ENCODE measurements at places on chromosomes 3 and 15.

DNA sequence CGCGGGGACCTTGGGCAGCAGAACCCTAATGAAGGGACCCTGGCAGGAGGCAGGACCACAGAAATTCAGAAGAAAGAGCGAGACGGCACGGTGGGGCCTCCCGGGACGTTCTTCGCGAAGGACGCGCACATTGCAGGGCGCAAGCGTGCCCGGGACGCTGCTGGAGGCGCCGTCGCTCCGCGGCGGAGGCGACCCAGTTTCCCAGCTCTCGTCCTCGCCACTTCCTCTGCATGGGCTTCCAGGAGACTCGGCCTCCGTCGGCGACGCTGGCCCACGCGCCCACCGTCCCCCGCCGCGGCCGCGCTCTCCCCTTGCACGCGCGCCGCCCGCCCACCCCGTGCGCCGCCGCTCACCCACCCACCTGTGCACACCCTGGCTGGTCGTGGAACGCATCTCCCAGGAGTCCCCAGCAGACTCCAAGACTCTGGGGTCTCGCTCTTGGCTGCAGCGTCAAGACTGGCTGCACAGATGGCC lies 31.8 kb upstream of the SMAD3 start:
- no peak for DNase-seq

DNA sequence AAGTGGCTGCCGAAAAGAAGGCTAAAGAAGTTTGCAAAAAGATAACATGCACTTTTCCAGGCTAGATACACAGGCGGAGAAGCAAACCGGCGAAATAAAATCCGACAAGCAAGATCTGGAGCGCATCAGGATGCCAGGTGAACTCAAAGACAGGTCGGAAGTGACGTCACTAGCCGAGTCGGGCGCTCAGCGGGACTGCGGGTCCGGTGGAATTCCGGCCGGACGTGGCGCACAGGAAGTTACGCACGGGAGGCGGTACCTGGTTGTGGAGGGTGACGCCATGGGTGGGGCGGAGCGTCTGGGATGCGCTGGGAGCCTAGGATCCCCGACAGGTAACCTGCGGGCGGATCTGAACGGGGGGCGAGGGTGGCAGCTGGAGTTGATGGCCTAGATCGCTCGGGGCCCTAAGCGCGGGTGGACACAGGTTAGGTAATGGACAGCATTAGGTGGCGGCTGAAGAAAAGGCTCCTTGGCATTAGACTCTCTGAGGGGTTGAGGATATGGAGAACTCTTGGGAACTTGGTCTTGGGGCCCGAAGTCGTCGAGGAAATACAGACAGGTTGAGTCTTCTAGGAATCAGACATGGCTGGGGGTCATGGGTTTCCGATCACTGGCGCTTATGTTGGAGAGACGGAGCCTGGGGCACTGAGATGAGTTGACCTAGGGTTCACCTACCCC lies 29.0 kb upstream of the EHHADH start:
- peak; percentile 18 for DNase-seq

DNA sequence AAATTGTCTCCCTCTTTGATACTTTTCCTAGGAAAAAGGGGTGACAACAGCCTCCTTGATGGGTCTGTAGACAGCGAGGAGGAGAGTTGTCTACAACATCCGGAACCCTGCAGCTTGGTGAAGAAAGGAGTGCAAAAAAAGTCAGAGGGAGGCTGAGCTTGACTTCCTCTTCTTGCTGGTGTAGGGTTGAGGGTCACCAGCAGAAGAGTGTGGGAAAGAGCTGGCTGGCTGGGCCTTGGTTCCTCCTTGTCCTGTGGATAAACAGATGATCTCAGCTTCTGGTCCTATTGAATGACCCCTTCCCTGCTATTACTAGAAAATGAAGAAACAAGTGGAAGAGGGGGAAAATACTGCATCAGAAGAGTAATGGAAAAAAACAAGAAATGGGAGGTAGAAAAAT lies 20.4 kb downstream of the SLC7A14 start:
- DNase-seq: no peak

- DNase-seq: no peak
These were observed 206.6 kb downstream of the GBE1 start for GRCh38 chr3:81554801-81555200.

GRCh38 chr15:88835646-88836045 lies 32.4 kb downstream of the ACAN start:
- no peak for DNase-seq

GRCh38 chr3:42829083-42829627 lies 19.9 kb downstream of the ACKR2 start:
- DNase-seq: no peak

GRCh38 chr3:36776436-36776835 lies 12.1 kb upstream of the DCLK3 start:
- no peak for DNase-seq

GRCh38 chr15:63530235-63530634 lies 25.8 kb downstream of the USP3 start:
- no peak for DNase-seq

GRCh38 chr15:88493844-88494243 lies 26.3 kb downstream of the MRPS11 start:
- DNase-seq: no peak

DNA sequence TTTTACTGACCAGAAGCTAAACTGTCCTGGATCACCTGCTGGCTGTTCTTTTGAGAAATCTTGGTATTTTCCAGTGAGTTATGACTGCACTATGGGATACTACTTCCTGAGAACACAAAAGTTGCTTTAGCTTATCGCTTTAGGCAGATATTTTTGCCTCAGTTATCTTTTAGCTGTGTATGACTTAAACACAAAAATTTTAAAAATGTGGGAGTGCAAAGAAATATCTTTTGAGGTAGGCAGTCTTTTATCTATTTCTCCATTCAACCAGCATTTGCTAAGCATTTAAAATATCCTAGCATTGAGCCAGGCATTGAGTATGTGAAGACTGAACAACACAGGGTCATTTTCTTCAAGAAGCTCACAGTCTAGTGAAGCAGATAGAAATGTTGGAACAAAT lies 981.9 kb downstream of the FHIT start:
- DNase-seq: no peak

DNA sequence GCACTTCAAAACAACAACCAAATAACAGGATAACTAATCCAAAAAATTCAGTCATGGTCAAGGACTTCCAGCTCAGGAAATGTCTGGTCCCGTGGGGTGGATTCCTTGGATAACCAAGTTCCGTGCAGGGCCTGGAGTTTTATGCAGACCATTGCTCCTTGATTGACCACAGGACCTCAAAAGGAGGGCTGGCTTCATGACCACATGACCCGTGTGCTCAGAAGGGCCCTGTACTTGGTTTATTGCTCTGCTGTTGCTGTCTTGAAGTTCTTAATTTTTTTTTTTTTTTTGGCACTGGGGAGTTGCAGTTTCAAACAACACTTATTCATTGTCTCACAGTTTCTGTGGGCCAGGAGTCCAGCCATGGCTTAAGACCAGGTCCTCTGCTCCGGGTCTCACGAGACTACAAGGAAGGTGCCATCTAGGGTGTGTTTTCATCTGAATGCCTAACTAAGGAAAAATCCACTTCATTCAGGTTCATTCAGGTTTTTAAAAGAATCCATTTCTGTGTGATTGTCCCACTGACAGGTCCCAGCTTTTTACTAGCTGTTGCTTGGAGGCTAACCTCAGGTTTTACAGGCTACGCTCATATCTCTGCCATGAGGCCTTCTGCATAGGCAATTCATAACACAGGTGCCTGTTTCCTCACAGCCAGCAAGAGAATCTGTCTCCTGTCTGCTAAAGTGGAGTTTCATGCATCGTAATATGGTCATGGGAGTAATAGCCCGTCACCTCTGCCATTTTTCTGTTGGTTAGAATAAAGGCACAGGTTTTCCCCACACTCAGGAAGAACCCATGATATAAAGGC lies 65.3 kb downstream of the FLNB start:
- no peak for DNase-seq

DNA sequence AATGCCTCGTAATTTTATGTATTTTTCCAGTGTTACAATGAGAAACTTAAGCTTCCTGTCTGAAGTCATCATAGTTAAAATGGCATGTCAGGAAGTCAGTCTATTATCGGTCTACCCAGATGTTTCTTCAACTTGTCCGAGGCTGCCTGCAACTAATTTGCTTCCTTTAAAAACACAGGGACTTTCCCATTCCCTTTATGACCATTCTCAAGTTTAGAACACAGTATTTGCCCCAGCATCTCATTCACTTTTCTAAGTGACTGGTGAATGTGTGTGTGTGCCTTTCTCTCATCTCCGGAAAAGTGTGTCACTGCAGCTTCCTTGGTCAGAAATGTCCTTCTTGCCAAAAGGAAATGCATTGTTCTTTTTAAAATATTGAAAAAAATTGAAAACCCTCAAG lies 466.6 kb downstream of the RAP2B start:
- DNase-seq: no peak

- no peak for DNase-seq
These were observed 486.3 kb downstream of the MAGI1 start for GRCh38 chr3:65552434-65552833.

GRCh38 chr15:89799011-89799911 lies 15.4 kb downstream of the ANPEP start:
- DNase-seq: no peak

GRCh38 chr3:127151992-127152650 lies 40.8 kb upstream of the PRR23E start:
- DNase-seq: no peak

DNA sequence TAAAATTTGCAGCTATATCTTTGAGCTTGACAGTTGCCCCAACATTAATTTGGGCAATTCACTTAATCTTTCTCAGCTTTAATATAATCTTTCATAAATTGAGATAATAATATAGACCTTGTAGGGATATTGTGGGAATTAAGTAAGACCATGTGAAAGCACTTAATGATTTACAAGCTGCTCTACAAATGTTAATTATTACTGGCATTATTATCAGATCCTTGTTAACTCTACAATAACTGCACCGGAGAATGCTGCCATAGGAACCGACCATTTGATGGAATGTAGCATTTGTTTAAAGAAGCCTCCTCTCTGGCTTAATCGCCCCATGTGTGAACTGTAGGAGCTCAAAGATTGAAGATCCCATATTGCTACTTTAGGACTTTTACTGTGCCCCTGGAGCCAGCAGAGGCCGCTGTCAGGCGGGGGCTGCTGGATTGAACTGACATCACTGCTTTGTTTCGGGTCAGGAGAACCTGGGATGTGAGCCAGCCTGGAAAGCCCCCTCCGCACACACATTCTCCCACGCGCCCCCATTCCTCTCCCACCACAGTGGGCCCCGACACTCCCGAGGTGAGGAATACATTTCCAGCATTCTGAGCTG lies 154.2 kb upstream of the TNIK start:
- no peak for DNase-seq

DNA sequence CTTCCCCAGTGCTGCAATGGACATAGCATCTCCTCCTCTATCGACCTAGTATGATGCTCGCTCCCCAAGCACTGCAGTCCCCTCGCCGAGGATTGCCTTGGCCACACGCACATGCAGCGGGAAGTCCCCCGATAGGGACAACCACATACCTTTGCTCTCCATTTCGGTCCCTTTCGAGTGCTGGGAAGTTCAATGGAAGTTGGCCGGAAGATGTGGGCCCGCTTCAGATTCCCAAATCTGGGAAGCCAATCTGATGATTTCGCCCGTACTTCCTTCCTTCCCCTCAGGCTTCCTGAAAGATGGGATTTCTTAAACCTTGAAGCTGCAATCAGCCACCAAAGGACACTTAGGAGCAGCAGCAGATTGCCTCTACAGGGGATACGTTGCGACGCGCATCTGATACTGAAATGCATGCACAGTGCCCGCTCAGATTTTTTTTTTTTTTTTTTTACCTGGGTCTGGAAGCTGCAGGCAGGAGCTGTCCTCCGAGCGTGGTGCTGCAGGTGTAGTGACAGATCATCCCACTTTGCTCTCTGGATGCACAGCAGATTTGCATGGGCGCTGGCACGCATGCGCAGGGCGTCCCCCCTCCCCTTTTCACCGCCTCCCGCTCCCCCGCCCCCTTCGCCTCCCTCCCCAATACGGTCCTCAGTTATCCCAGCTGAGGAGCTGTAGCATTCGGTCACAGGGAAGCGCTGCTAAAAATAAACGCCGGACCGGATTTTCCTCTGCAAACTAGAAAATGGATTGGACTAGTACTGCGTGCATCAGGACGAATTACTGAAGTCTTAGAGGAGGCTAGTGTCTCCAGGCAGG lies at the start of gene FGF12:
TSS of gene FGF12 (minus strand) at position 510 of the 816 bp plus-strand sequence.
- DNase-seq: no peak

DNA sequence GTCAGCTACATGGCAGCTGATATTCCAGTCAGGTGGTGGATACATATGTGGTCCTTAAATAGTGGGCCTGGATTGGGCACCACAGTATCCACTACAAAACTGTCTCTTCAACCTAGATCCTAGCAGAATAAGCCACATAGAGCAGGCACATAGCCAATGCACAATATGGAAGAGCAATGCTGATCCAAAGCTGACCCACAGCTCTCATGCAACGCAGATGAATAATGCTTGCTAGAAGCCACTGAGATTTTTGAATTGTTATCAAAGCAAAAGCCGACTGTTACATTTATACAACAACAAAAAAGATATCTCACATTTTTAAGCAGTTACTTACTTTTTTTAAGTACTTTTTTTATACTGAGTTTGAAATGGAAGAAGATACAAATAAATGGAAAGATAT lies 11.2 kb downstream of the CNTN3 start:
- DNase-seq: no peak

GRCh38 chr15:37788330-37788729 lies 146.1 kb upstream of the TMCO5A start:
- no peak for DNase-seq

DNA sequence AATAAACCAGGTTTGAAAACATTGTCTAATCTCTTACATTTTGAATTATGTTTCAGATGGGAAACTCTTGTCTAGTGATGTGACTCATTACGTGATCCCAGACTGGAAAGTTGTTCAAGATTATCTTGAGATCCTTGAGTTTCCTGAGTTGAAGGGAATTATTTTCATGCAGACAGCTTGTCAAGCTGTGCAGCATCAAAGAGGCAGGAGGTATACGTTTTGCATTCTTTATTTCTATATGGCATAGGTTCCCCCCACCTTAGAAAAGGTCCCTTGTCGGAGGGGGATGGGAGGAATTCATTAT lies 1.5 kb downstream of the DIS3L start:
- no peak for DNase-seq

GRCh38 chr15:34786206-34786605 lies 9.1 kb downstream of the ACTC1 start:
- DNase-seq: no peak

DNA sequence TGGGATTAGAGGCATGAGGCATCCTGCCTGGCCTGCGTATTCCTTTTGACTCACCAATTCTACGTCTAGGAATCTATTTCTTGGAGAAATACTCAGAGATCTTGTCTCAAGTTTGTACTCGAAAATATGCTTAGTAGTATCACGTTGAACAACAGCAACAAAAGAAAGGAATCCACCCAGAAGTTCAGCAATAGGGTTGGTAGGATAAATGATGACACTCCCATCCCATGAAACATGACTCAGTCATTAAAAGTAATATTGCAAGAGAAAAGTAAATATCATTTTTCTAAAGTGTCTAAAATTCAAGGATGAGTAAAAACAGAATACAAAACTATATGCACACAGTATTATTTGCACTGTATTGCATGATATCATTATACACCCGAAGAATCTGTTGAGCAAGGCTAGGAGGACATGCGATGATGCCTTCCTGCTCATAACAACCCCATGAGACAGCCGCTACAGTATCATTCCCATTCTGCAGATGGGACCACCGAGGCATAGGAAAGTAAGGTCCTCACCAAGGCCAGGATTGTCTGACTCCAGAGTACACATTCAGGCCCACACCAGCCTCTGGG lies 61.5 kb downstream of the SLC6A1 start:
- DNase-seq: no peak
